ENCODE measurements at places on chromosomes 2 and 18. TPM values are rescaled to one million over a fixed set of nuclear protein-coding genes. Genes with fewer than 3 reads are reported as not detected.

Gene KIAA2012
- not detected for total RNA-seq

Gene RRM2
- total RNA-seq: 195 TPM

Gene FIGLA
- not detected for total RNA-seq

Gene CELF4
- total RNA-seq: not detected

Gene ANO7
- 2.5 TPM for total RNA-seq

Gene UBE2F
- total RNA-seq: 53.5 TPM
